ENCODE measurements at places on chromosomes 4 and X.

GRCh38 chr4:114539985-114540384, 58.6 kb upstream of the UGT8 start:
- DNase-seq, result no peak

DNA sequence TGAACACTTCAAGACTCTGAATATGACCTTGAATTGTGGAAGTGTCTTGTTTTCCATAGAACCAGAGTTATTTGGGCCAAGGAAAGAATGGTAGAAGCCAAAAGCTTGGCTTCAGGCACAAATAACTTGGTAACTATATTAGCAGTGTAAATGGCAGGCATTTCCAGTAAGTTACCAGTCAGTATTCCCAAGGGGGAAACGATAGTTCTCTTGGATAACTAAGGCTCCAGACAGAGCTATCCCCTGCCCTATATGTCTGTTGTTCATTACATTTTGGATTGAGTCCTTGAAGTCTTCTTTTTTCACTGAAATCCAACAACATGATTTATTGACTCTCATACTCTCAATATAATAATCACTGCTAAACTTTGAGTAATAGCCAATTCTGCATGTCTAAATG, 364.1 kb downstream of the MAGEB5 start:
- no peak for DNase-seq

GRCh38 chr4:92421920-92422319, 118.2 kb downstream of the GRID2 start:
- DNase-seq, result no peak

DNA sequence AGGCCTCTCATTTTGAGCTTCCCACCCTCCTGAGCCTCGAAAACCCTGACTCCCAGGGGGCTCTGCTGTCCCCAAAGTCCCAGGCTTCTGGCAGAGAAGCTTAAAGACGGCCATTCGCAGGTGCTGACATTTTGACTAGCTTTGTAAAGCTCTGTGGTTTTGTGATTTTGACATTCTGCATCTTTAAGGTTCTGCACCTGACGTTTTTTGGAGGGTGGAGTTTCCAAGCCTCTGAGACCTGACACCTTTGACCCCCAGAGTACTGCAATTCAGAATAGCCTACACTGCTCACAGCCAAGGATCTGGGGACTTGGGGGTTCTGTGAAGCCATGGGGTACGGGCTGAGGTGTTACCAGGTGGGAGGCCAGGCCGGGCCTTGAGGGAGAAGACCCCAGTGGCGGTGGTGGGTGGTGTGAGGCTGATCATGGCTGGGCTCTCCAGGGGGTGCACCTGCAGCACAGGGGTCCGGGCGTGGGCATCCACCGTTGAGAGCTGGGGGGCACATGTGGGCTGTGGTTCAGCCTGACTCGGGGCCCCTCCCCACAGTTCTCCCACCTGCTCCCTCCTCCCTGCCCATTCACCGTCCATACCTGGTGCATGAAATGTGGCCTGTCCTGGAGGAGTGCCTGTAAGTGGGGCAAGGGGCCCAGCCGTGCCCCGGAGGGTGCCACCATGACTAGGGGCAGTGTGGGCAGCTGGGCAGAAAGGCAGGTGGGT, 7.3 kb downstream of the FOXP3 start:
- DNase-seq, result no peak

DNA sequence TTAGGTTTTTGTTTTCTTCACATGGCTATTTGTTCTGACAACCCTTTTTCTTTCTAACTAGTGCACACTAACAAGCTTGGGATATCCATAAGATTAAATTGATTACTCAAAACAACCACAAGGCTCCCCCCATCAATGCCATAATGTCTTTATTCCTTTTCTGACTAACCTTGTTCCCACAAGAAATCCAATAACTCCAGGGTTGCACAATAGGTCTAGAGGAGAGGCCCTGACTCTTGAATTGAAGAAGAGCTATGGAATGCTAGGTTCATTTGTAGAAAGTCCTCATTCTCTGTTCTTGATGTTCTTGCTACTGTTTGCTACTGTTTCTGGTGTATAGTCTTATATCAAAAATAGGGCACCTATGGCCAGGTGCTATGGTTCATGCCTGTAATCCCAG, 71.0 kb downstream of the PRRG1 start:
- no peak for DNase-seq

- no peak for DNase-seq
Observed at GRCh38 chrX:150363561-150364346, 637 bp downstream of the MAMLD1 start.

DNA sequence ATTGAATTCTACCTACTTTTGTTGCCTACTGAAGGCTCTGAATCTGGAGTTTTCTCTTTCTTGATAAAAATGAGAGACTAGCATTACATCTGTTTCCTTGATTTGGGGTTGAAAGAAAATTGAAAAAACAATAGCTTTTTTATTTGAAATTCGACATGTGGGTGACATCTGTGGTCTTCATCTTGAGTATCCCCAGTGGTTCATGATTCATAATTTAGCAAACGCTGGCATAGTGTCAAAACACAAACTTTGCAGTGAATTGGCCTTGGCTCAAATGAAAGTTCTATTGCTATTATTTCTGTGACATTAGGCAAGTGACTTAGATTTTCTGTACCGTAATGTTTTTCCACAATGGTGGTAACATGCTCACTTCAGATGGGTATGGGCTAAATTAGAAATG, 747.6 kb downstream of the PCDH7 start:
- no peak for DNase-seq

GRCh38 chr4:152709675-152710438, 30.1 kb upstream of the TMEM154 start:
- no peak for DNase-seq

DNA sequence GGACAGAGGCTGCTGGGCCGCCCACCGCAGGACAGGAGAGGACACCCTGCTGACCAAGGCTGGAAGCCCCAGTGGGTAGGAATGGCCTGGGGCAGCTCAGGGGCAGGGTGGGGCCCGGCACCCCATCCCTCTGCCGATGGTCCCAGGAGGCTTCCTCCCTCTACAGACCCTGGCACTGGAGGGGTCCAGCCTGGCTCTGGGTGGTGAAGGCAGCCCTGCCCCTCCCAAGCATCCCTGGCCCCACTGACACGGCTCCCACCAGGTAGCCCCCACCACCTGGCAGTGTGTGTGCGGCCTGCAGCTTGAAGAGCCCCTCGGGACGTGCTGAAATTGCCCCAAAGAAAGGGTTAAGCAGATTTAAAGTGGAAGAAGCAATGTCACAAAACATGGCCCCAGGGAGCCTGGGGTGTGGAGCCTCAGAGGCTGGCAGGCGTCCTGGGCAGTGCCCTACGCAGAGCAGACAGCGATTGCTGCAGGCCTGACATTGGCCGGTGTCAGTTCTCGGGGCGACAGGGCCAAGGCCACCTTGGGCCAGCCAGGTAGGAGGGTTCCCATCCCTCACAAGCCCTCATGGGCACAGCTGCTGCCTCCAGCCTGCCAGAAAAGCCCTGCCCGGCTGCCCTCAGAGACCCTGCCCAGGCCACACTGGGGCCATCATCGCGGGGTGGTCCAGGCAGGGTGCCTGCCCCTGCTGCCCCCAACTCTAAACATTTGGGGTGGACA, 80.5 kb downstream of the FAM53A start:
- no peak for DNase-seq

GRCh38 chr4:151169900-151170299, 70.5 kb downstream of the RPS3A start:
- DNase-seq, result no peak

DNA sequence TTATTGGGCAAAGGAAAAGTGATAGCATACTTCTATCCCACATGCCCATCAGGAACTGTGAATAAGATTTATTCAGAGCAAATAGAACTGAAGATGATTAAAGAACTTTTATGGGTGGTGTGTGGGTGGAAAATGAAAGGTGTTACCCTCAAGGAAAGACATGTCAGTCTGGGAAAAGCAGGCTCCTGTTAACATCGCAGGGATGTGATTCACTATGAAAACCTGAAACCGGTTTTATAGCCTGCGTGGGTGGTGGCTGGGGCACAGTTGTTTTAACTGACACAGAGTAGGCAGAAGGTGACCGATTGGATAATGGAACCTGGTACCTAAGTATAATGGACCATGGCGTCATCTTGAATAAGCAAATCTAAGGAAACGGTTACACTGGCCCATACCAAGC, 61.3 kb upstream of the CASK start:
- DNase-seq, result no peak

Measured in T-helper 17 cell (primary cell).